ENCODE measurements at places on chromosomes 16 and 17.

DNA sequence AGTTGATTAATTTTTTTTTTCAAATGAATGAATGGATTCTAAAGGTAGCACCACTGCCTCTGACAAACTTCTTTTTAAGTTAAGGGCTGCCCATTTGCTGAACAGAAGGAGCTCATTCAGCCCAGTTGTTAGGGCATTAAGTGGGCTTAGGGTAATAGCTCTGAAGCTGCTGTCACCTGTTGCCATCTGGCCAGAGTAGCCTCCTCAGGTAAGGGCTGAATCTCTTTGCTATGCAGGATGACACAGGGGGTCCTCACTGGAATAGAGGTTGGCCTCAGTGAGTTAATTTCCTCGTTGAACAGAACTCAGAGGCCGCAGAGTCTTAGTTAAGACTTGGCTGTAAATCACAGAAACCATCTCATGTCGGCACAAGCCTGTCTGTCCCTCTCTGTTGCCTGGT lies 232.8 kb downstream of the CCDC182 start:
- DNase-seq = no peak

DNA sequence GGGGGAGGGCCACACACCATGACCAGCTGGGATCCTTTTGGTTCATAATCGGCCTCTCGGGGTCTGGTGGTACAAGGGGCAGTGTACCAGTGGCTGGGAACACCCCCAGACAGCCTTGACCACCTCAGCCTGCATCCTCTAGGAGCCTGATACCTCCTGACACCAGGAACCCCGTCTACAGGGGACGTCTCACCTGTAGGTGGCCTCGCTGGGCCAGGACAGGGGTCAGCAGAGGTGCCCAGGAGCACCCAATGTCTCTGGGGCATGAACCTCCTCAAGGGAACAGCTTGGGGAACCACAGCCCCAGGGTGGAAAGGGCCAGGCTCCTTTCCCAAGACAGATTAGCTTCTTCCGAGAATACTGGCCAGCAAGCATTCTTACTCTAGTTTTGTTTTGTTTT lies 2.5 kb upstream of the METRNL start:
- no peak for DNase-seq

- peak; percentile 75 for DNase-seq
These were observed 10.7 kb downstream of the TBX2 start for GRCh38 chr17:61410141-61411010.

DNA sequence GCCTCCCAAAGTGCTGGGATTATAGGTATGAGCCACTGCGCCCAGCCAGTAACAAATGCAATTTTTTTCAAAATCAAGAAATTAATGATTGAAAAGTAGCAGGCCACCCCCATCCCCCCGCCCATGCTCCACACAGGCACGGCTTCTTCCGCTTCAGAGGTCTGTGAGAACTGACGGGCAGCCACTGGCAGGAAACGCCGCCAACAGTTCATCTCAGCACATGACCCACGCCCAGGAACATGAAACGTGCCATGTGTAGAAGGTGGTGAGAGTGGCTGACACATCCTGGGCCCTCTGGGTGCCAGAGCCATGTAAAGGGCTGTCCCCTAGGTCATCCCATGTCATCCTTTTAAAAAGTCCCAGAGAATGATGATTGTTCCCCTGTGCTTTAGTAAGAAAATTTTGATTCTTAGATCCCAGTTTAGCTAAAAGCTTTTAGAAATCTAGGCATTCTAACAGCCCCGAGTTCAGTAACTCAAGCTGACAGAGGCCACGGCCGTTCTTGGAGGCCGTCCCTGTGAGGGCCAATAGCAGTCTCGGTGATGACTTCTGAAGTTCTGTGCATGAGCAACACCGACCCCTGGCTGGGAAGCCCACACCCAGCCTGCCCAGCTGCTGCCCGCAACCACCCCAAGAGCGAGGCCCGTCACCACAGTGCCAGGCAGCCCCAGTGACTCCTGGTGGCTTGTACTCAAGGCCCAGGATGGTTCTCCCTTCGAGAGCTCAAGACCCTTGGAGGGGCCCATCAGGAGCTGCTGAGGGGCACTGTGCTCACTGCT lies 52.1 kb downstream of the KLHDC4 start:
- no peak for DNase-seq

- DNase-seq = no peak
These were observed 9.9 kb downstream of the TBX4 start for GRCh38 chr17:61461967-61462718.

- no peak for DNase-seq
These were observed 6.5 kb upstream of the NPIPB7 start for GRCh38 chr16:28478506-28479180.

DNA sequence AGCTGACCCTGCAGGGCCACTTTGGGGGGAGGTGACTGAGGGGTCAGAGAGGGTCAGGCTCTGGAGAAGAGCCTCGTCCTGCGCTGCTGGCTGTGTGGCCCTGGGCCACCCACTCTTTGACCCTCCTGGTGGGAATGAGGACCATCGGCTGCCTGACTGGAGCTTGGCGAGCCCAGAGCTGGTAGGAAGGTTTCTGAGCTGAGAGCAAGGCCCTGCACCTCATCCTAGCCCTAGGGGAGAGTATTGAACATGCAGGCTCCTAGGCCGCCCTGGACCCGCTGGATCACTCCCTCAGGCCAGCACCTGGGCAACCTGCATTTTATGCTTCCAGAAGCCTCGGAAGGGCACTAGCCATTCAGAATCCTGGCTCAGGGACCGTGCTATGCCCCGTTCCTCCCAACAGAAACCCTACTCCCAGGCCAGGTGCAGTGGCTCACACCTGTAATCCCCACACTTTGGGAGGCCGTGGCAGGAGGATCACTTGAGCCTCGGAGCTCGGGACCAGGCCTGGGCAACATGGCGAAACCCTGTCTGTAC lies 14.5 kb downstream of the MAP2K3 start:
- no peak for DNase-seq

GRCh38 chr17:74888469-74888868 lies 5.0 kb downstream of the FADS6 start:
- DNase-seq = no peak

GRCh38 chr17:42333053-42333452 lies 44.8 kb downstream of the STAT5A start:
- no peak for DNase-seq

DNA sequence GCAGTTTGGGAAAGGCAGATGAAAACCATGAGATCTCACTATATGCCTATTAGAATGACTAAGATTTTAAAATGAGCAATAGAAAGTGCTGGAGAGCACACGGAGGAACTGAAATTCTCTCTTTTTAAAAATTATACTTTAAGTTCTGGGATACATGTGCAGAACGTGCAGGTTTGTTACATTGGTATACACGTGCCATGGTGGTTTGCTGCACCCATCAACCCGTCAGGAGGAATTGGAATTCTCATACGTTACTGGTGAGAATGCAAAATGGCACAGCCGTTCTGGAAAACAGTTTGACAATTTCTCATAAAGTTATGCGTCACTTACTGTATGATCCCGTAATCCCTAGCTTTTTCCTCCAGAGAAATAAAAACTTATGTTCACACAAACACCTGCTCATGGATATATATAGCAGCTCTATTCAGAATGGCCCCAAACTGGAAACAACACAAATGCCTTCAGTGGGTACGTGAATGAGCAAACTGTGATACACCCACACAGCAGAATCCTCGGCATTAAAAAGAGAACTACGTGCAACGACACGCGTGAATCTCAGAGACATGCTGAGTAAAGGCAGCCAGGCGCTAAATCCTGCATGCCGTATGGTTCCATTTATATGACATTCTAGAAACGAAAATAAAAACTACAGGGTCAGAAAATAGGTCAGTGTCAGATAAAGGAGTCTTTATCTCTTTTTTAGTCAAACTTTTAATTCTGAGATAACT lies 11.8 kb downstream of the PIK3R6 start:
- DNase-seq = no peak

DNA sequence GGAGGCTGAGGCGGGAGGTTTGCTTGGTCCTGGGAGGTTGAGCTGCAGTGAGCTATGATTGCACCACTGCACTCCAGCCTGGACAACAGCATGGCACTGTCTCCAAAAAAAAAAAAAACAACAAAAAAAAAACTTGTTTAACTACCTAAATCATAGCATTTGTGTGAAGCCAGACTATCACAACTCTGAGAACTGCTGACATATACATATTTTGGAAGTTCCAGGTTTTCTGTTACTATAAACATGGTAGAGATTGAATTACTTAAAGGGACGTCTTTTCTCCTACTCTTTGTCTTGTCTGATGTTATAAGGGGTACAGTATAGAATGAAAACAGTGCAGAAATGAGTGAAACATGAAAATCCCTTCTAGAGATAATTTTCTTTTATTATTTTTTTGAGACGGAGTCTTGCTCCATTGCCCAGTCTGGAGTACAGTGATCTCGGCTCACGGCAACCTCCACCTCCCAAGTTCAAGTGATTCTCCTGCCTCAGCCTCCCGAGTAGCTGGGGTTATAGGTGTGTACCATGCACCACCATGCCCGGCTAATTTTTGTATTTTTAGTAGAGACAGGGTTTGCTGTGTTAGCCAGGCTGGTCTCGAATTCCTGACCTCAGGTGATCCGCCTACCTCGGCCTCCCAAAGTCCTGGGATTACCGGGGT lies 18.4 kb downstream of the ABCC1 start:
- DNase-seq = no peak

DNA sequence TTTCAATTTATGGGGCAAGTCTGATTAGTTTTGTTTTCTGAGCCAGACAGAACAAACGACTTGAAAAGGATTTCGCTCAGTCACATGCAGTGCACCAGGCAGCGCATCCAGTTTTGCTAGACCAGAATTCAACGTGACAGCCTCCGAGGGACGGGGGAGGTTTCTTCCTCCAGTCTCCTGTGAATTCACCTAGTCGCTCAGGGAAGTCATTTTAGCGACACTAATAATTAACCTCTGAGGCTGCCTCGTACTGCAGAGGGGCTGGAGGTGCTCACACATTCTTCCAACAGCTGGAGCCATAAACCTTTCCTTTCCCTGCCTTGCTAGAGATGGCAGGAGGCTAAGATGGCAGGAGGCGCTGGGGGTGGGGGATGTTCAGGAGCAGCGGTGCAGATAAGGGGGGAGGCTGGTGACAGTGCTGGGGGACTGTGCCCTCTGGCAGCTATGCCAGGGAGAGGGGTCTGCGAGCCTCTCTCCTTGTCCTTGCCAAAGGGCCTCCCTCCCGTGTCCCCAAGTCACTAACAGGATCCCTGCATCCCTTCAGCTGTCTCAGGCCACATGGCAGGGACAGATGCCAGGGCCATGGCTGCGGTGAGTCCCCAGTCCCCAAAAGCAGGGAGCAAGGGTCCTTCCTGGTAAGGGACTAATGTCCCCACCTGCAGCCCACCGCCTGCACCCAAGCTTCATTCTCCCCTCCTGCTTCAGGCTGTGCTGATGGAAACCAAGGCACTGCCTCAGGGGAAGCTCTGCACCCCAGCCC lies 24.0 kb downstream of the MXRA7 start:
- DNase-seq = no peak

Measured in choroid plexus epithelial cell (primary cell).